ENCODE measurements at places on chromosomes 2 and 18.

- DNase-seq: no peak
These were observed 159.2 kb upstream of the DTNA start for GRCh38 chr18:34550902-34551301.

DNA sequence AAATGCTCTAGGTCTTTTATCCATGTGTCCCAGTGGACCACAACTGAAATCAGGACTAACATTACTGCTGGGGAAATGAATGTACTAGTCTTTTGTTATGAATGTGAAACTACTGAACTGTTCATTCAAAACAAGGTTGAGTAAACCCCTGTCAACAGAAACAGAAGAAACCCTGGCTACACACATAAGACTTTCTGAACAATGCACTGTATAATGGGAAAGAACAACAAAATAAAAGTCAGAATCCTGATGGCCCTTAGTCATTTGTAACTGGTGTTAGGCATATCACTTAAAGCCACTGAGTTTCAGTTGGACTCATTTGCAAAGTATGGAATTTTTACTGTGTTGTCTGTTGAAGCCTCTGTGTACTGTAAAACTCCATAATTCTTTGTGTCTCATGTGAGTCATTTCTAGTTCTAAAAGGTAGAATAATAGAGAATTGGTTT is 77.0 kb upstream of the UBXN4 start:
- no peak for DNase-seq

DNA sequence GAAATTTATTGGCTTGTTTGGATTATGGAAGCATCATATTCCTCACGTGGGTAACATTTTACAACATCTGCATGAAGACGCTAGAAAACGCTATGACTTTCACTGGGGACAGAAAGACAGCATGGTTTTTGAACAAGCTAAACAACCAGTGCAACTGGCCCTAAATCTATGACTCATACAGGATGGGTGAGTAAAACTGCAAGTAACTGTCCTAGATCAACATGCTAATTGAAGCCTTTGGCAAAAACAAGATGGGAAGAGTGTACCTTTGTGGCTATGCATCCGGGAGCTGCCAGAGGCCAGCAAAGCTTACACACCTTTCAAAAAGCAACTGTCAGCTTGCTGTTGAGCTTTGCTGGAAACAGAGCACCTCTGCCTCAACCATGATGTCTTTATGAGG is 1096.0 kb upstream of the DDX18 start:
- no peak for DNase-seq

- DNase-seq: no peak
These were observed 15.1 kb upstream of the DARS1 start for GRCh38 chr2:136000502-136000901.

- DNase-seq: no peak
These were observed 185.0 kb upstream of the HS6ST1 start for GRCh38 chr2:128503399-128504245.

- DNase-seq: no peak
These were observed 29.3 kb downstream of the PDE11A start for GRCh38 chr2:178043266-178043665.

DNA sequence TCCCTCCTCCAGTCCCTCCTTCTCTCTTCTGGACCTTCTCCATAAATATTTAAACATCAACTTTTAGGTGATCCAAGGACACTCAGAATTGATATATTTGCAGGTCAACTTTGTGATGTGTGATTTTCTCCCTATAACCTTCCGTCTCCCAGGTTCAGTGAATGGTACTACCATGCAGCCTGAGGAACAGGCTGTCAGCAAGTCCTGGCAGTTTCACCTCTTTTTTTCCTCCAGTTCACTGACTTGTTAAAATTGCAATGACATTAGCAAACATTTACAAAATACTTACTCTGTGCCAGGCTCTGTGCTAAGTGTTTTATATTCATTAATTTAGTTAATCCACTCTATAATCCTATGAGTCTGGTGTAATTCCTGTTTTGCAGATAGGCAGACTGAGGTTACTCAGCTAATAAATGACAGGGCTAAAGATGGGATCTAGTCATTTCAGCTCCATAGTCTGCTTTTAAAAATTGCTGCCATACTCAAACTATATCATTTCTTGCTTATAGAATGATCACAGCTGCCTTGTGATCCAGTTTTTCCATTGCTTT is 7.9 kb downstream of the SLC3A1 start:
- DNase-seq: no peak

DNA sequence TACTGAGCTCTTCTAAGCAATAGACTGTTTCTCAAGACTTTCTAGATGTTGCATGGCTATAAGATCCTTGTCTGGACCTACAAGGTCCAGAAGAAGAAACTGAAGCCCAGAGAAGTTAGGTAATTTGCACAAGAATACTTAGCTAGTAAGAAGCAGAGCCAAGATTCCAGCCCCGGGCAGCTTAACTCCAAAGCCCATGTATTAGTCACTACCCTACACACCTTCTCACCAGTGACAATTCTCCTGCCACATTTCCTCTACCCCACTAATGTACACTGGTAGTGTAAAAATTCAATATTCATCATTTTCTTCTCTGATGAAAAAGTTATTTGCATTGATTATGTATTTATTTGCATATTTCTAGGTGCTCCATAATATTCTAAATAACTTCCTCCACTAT is 95.5 kb upstream of the CREB1 start:
- DNase-seq: no peak

DNA sequence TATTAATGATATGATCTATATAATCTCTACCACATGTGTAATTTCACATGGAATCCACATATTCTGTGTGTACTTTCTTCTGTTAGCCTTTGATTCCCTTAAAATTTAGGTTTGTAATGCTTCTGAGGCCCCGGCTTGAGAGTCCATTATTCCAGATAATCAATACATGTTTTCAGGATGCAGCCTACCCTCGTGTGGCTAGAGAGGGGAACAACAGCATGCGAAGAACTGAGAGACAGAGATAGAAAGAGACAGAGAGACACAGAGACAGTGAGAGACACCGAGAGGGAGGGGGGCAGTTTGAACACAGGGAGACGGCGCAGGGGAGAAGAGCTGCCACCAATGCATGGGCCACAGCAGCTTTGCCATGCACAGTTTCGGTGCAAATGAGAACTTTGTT is 185.4 kb downstream of the SNTG2 start:
- DNase-seq: no peak

GRCh38 chr2:229775614-229776313 is 61.4 kb upstream of the DNER start:
- DNase-seq: no peak

GRCh38 chr2:219056896-219057708 is 3.6 kb downstream of the IHH start:
- no peak for DNase-seq

- DNase-seq: no peak
These were observed 35.5 kb downstream of the RTP5 start for GRCh38 chr2:241904791-241905710.

- DNase-seq: no peak
These were observed 36.5 kb downstream of the TGIF1 start for GRCh38 chr18:3486512-3486911.

DNA sequence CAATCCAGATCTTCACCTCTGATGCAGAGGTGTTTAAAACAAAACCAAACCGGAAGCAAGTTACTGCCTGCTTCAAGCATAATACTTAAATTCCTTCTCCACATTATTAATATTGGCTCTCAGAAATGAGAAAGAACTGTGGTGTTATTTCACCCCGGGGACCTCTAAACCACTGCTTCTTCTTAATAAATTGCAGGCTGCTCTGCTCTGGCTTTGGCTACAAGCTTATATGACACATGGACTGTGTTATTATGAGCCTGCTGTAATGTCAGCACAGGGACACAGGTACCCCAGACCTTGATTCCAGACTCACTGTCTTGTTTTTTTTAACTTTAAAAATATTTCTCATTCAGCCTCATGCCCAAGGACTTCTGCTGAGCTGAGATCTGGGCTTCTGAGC is 45.1 kb downstream of the ST6GAL2 start:
- no peak for DNase-seq

GRCh38 chr18:10081492-10081891 is 167.7 kb downstream of the VAPA start:
- no peak for DNase-seq

- no peak for DNase-seq
These were observed 179.4 kb downstream of the ALPK2 start for GRCh38 chr18:58449464-58449863.

GRCh38 chr2:171529914-171530313 is 7.6 kb downstream of the CYBRD1 start:
- no peak for DNase-seq

- DNase-seq: no peak
These were observed 59.9 kb upstream of the REG3A start for GRCh38 chr2:79219383-79219988.

- no peak for DNase-seq
These were observed 8.6 kb downstream of the ZNF638 start for GRCh38 chr2:71340176-71340575.

DNA sequence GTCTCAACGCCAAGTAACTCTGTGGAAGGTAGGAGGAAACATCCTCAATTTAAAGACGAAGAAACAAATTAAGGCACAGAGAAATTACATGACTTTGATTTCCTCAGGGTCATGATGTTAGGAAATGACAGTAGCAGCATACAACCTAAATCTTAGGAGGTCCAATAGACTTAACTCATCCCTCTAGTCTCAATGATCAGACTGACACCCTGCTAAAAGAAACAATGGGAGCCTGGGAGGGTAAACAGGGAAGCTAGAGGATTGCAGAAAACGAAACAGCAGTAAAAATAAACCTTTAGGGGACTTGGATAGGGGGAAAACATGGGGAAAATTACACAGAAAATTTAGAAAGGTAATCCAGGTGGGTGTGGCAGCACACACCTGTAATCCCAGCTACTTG is 56.0 kb downstream of the ROCK2 start:
- no peak for DNase-seq

DNA sequence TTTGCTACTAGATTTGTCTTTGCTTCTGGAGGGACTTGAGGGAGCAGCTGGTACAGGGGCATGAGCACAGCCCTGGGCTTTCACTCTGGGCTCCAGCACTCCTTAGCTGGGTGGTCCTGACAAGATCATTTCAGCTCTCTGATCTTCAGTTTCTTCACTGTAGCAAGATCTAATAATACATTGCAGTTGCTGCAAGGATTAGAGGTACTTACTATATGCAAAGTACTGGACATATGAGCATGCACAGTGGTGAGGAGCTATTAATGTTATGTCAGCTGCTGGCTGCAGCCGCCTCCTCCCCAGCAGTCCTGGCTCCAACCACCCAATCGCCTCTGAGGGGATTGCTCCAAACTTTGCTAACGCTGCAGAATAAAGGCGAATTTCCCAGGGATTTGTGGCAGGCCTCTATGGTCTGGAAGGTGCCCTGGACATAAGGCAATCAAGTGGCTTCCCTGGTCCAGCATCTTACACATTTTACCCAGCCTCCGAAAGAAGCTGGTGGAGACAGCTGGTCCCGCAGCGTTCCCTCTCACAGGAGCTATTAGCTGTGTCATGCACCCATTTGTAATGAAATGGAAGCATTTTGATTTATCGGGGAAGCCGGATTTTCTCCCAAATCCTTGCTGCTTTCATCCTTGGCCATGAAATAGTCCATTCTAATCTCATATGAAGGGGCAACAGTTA is 96.7 kb downstream of the RHOB start:
- no peak for DNase-seq

DNA sequence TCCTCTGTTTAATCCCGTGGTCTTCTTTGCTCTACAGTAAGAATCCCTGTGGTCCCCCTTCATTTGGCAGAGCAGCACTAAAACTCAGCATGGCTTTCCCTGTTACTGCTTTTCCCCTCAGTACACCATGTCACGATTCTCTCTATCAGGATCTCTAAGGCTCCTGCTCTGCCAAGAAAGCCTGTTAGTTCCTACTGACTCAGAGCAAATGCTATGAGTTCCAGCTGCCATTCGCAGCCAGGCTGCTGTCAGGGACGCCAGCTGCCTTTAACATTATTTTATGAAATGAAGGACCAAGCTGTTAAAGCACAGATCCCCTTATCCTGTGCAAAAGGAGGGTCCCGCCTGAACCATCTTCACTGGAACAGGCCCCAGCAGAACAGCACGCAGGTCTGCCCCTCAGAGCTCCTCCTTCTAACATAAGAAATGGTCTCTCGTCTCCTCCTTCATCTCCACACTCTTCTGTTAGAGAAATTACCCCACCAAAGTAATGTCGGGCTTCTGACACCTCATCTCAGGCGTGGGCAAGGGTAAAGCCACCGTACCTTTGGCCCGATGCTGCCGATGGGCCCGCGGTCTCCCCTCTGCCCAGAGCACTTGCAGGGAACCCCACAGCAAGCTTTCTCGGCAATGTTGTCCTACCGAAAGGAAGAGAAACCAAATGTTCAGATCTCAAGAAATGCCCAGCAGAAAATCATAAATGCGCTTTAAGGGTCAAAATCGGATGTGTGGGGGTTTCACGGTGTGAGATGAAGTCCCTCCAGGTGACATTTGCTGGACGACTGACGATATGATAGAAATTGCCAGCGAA is 52.6 kb downstream of the COL6A3 start:
- DNase-seq: no peak

GRCh38 chr2:151968770-151969470 is 129.9 kb downstream of the CACNB4 start:
- no peak for DNase-seq

GRCh38 chr2:207182911-207183310 is 17.2 kb upstream of the KLF7 start:
- no peak for DNase-seq

- no peak for DNase-seq
These were observed 7.7 kb upstream of the TTC39C start for GRCh38 chr18:24006712-24007313.

DNA sequence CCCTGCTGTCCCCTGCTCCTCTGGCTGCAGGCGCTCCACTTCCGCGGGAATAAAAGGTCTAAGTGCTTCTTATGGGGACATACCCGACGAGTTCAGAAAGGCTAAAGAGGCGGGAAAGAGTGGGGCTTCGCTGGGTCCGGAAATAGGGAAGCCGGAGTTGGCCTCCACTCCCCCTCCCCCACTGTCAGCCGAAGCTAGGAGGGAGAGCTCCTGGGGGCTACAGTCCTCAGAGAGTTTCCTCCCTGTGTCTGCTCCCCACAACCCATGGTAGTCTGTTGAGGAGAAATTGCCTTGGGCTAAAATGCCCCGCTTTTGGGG is 7.2 kb downstream of the GAD1 start:
- no peak for DNase-seq

- DNase-seq: no peak
These were observed 19.0 kb downstream of the INO80C start for GRCh38 chr18:35478520-35479435.

DNA sequence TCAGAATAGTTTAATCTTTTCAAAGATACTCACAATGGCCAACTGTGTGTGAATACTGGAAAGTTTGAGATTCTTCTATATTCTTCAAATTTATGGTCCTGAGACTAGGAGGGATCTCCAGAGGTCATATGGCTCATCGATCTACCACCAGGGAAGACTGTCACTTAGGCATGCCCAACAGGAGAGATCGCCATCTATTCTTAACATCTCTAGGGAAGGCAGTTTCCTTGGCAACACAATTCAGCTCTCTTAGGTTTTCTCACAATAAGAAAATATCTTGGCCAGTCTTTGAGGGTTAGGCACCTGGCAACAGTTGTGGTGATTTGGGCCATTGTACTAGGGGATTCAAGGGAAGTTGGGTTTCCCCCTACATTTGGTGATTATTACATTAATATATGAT is 107.2 kb downstream of the GALNT3 start:
- no peak for DNase-seq

GRCh38 chr18:3875376-3875775 is 425.4 kb downstream of the TGIF1 start:
- no peak for DNase-seq

Data from esophagus squamous epithelium (tissue), 5 donors.